Stimulated activated CD4-positive, alpha-beta T cell treated with anti-CD3 and anti-CD28 coated beads, Interleukin-4, amount 100 ng/mL, for 4 hours (primary cell): ENCODE measurements at places on chromosomes 3 and 15.

DNA sequence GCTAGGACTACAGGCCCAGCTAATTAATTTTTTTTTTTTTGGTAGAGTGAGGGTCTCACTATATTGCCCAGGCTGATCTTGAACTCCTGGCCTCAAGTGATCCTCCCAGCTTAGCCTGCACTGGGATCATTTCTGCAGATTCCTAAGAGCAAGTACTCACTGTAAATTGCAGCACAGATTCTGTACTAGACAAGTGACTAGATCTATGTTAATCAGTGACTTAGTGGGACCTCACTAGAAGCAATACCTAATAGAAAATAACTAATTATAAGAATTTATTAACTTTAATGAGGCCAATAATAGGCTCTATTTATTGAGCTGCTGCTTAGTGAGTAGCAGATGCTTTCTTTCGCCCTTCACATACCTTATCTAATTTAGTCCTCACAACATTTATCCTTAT lies 10.6 kb upstream of the UTS2B start:
- no peak for DNase-seq

DNA sequence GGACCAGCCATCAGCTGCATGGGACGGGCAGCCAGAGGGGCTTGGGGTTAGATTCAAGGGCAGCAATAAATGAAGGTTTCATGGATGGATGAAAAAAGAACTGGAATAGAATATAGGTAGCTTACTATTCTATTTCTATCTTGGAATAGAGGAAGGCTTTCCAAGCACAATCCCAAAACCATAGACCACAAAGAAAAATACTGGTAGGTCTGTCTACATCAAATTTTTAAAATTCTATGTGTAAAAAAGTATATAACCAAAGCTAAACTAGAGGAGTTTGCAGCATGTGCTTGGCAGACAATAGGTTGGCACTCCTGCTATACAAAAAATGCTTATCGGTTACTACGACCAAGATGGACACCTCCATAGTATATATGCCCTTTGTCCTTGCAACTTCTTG lies 7.2 kb upstream of the FBLN2 start:
- DNase-seq: no peak

DNA sequence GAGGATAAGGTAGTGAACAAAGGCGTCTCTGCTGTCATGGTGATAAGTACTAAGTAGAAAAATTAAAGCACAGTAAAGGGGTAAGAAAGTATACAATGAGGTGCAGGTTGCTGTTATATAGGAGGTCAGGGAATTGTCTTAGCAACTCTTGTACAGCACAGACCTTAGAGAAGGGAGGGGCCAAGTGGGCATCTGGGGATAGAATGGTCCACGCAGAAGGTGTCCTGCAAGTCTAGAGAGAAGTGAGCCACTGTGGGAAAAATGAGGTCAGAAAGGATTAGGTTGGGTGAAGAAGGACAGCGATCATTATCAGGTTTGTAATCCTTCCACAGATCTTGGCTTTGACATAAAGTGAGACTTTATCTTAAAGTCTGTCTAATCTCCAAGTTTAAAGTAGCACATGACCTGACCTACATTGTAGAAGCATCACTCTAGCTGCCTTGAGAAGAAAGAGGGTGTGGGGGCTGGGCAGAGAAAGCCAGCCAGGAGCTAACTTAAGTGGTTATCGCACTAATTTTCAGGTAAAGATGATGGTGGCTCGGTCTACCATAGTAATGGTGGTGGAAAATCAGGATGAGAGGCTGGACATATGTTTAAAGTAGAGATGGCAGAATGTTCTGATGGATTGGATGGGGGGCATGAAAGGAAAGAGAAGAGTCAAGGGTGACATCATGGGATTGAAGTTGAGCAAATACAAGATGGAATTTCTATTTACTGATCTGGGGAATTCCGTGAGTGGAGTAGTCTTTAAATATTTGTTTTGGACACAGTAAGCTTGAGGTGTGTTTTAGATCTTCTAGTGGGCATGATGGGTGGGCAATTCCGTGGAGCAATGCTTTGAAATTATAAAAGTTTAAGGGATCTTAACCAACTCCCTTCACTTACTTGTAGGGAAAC lies 919.2 kb downstream of the ROBO1 start:
- DNase-seq: no peak

DNA sequence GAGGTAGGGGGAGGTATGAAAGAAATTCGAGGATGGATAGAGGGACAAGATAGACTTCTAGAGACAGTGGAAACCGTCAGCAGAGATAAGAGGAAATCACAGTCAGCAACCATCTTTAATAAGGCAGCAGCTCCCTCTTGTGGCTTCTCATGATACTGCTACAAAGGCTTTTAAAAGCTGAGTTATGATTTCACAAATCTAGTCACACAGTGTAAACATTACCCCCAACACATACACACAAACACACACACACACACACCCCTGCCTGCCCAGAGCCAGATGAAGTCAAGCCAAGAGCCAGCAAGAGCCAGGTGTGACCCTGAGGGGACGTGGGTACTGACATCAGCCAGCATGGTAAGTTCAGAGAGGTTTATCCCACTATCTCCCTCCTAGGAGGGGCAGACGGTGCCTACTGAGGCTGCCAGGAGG lies 18.9 kb upstream of the TGM5 start:
- peak; percentile 11 for DNase-seq

DNA sequence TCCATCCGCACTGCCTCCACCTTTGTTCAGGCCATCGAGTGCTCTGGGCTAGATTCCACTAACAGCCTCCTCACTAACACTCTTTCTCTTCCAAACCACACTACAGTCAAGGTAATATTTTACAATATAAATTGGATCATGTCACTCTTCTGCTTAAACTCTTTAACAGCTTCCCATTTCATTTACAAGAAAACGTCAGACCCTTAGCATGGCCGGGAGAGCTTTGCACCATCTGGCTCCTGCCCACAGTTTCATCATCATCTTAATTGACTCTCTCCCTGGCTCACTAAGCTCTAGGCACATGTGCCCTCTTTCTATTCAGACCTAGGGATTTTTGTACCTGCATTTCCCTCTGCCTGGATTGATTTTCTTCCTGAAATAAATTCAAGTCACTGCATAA lies 354.7 kb downstream of the FGF12 start:
- DNase-seq: no peak

- DNase-seq: no peak
These were observed 101.2 kb downstream of the CACNA1D start for GRCh38 chr3:53595660-53596059.

DNA sequence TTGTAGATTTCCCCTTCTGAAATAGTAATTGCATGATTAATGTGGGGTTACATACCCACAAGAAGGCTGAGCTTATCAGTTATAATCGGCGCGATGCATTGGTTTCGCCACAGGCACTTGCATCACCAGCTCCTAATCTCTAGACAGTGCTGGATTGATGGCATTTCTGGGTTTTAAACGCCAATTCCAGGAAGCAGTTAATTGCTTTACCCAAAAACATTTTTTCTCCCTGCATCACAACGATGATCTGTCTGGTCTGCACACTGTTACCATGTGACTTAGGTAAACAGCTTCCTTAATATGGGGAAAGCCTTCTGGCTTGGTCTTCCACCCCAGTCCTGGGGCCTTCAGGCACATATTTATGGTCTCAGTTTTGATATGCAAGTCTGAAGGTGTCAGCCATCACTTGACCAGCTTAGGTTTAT lies 70.0 kb upstream of the HEG1 start:
- no peak for DNase-seq

DNA sequence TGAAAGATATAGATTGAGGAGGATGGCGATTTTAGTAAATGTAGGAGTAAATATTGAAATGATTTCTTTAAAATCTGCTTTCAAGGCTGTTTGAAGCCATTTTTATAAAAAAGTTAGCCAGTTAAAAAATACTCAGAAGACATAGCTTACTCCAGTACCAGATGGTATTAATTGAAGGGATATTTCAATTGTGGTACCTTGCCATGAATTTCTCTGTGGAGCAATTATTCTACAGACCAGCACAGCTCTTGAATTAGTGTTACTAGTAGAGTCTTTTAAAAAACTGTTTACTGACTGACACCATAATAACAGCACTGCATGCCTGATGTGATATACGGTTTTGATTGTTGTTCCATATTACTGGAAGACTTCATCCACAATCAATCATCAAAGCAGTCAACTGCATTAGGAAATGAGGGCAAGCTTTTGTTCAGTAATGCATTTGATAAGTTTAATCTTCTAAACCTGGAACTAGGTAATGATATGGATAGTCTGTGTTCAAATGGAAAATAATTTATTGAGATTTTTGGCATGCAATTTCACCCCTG lies 106.4 kb downstream of the MFSD1 start:
- DNase-seq: no peak

- DNase-seq: no peak
These were observed 406.5 kb upstream of the THBS1 start for GRCh38 chr15:39174332-39174731.

DNA sequence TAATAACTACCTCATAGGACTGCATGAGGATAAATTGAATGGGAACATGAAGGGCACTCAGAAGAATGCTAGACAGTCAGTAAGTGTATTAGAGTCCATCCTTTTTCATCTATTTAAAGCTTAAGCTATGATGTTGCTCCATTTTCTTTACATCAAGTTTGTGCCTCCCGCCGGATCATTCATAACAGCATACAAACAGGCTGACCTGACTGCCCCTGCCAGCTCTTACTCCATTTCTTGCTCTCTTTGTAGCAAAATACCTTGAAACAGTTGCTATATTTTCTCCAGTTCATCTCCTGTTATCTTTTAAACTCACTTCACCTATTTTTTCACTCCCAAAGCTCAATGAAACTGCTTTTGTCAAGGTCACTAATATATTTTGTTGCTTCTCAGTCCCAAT lies 315.6 kb upstream of the ALCAM start:
- DNase-seq: no peak

DNA sequence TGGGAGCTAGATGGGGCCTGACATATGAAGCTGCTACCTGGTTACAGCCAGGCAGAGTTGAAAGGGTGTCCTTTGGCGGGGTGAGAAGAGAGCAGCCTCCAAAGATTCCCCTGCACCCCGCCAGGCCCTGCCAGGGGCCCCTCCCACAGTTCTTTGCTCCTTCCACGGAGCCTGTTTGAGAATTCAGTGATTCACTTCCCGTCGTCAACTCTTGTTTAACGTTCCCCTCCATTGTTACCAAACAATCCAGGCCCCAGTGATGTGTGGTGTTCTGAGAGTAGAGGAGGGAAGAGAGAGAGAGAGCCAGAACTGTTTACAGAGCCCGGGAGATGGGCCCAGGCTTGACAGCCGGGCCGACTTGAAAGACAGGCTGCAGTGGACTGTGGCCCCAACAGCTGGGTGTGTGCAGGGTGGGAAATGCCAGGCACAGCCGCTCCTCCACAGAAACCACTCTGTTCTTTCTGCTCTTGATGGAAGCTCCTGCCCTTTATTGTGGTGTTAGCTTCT lies 81.5 kb downstream of the SMAD3 start:
- peak; percentile 22 for DNase-seq

GRCh38 chr3:108006881-108007331 lies 83.9 kb downstream of the CD47 start:
- no peak for DNase-seq

DNA sequence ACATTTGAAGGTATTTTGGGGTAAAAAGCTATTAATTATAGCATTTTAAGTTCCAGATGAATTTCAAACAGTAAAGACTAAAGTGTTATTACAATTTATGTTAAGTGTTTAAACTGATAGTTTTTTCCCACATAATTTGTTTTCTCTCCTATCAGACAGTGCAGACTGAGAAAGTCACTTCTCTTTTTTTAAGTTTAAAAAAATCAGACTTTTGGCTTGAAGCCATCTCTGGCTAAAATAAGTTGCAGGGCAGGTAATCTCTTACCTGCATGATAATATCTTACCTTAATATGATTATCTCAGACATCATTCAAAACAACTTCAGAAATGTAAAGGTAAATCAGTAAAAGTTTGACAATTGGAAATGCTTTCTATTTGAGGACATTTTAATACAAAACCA lies 21.5 kb upstream of the RAB6B start:
- DNase-seq: no peak

- DNase-seq: no peak
These were observed 24.0 kb upstream of the STARD5 start for GRCh38 chr15:81347910-81348309.

- DNase-seq: no peak
These were observed 4.7 kb downstream of the MESP1 start for GRCh38 chr15:89746386-89746780.

- DNase-seq: no peak
These were observed 90.8 kb downstream of the SLCO3A1 start for GRCh38 chr15:91944331-91944730.

DNA sequence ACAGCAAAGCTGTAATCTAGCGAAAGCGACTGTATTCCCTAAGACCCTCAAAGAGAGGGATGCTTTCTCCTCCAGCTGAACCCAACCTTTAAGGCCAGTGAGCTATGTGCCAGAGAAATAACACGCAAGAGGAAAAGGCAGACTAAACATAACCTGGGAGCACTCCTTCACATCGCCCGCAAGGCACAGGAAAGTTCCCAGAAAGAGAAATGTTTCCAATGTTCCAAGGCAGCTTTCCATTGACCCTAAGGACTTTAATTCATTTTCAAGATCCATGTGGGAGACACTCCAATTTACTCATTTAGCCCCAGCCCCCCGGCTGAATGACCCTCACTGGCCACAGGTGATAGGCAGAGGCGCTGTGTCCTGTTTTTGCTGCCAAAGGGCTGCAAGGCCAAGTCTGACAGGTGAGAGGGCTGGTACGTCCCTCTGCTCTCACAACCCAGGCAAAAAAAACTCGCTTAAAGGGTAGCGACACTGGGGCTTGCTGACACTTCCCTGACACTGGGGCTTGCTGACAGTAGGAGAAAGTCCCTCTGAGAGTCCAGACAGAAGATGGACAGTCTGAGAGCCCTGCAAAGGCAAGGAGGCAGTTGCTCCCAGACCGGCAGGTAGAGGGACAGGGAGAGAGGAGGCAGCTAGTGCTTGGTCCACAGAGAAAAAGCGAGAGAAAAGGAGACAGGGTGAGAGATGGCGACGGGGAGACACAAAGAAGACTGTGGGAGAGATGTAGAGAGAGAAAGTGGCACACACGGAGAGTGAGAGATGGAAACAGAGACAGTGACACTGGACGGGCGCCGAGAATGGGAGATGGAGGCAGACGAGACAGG lies 702 bp downstream of the ARHGEF3 start:
- DNase-seq: peak; percentile 17

DNA sequence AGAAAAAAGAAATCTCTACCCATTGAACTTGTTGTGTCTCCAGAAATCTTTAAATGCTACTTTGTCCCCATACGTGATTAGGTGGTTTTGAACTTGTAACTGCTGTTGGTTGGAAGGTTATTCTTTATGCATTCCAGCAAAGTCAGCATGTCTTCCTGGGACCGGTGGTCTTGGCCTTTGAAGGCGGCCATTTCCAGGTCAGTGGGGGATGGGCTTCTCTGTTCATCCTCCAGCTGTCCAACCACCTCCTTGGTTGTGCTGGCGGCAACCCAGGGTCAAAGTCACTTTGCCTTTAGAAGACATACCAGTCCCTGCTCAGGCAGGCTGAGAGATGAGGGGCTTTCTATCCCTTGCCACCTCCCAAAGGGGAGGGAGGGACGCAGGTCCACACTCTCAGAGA lies 37.9 kb upstream of the ARL8B start:
- DNase-seq: no peak

DNA sequence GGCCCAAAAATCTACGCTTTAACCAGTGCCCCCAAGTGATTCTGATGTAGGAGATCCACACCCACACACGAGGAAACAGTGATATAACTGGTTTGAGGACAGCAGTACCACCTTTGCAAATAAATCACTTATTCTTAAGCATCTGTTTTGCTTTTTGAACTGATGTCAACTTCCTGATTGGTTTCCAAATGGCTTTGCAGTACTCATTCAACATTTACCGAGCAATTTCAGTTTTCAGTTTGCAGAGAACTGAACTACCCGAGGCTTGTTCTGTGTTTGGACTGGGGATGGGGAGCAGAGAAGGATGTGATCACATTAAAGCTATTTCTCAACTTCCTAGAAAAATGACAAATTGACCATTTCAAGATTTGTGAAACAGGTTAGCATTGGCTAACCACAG lies 1.1 kb upstream of the GYG1 start:
- DNase-seq: no peak
